Activated CD4-positive, alpha-beta T cell treated with anti-CD3 and anti-CD28 coated beads, Interleukin-10, Interleukin-2, amounts not matched to agents 100 ng/mL and 50 ng/mL, durations not matched to agents 16 hours and 8 hours (primary cell): ENCODE measurements at places on chromosomes 2 and 18.

GRCh38 chr2:31247711-31248110 lies 13.8 kb downstream of the EHD3 start:
- no peak for DNase-seq

DNA sequence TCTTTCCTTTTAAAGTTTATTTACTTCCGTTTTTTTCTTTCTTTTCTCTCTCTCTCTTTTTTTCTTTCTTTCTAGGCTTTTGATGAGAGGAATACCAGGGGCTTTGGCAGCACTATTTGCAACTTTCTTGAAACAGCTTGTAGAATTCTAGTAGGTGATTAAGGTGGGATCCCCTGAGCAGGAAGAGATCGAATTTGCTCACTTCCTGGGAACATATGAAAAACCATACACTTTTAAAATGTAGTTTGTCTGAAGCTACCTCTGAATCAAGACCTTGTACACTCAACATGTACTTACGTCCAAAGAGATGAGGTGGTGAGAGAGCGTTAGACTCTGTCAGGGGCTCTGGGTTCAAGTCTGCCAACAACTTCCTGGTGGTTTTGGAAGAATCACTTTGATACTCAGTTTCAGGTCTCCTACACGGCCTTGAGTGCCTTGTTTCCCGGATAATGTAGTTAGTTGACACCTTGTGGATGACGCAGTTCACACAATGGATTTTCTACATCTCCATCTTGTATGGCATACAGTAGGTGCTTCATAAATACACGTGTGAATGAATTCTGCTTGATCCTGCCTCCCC lies 229.1 kb downstream of the MYCN start:
- no peak for DNase-seq

DNA sequence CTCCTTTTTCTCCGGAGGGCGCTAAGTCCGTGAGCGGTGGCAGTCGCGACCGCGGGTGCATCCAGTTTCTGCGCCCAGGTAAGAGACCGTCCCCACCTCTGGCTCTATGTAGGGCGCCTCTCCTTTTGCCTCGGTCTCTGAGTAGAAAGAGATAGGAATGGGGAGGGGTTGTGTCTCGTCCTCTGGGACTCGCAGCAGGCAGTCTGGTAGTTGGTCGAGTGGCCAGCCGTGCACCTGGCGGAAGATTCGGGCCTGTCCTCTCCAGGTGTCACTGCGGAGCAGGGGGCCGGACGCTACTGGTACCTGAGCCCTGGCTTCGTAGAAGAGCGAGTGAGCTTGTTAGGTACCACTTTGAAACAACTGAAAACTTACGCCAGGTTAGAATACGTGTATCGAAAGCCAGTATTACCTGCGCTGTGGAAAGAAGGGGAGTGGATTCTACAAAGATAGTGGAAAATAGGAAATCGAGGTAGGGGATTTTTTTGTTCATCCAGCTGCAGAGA lies 403 bp downstream of the MAP2 start:
- no peak for DNase-seq

- DNase-seq = no peak
Measured at GRCh38 chr2:37459095-37459981, 114.9 kb downstream of the QPCT start.

DNA sequence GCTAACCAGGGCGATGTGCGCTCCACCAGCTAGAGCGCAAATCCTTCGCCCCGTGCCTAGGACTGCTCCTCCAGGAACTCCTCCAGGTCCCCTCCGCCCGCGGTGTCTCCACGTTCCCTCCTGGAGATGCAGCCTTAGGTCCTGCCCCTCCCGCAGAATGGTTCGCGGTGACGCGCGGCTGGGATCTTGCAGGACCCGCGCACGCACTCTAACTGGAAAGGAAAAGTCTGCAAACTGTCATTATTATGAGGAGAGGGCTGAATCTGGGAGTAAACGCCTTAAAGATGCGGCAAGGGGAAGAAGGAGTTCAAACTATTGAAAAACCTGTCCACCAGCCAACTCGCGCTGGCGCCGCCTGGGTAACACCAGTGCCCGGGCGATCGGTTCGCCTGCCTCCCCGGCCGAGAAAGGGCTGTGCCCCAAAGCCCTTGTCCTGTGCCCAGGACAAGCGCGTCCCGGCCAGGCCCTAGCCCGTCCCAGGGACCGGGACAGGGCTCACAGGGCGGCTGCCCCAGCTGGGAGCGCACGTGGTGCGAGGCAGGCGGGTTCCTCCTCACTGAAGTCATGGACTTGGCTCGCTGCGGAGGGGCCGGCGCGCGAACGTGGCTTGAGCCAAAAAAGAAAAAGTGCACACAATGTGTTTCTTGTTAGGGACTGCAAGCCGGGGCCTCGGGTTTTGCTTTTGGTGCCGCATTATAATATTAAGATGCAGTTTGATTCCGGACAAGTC lies 5.5 kb upstream of the ID2 start:
- no peak for DNase-seq

DNA sequence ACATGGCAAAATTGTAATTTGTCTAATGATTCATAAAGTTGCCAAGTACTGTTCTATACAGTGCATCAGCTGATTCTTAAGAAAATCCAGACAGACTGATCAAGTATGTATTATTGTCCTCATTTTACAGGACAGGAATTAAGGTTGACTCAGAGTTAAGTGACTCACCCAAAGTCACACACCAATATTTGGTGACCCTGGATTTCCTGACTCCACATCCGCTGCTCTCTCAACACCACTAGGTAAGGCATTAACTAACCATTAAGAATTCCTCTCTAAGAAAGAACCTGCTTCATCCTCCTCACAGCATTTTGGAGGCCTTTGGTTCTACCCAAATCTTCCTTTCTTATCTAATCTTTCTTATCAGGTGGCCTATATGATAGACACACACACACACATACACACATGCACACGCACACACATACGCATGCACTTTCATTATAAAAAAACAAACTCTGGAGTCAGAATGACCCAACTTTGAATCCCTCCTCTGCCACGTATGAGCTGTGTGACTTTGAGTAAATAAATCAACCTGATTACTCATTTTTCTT lies 150.8 kb downstream of the ANKRD44 start:
- peak; percentile 75 for DNase-seq

GRCh38 chr2:43824951-43825493 lies 13.6 kb downstream of the ABCG5 start:
- DNase-seq = no peak

- peak; percentile 79 for DNase-seq
Measured at GRCh38 chr2:230447455-230448451, 31.8 kb downstream of the SP100 start.

GRCh38 chr2:62415019-62415431 lies 91.0 kb downstream of the TMEM17 start:
- no peak for DNase-seq

GRCh38 chr18:59564561-59564960 lies 132.7 kb downstream of the CCBE1 start:
- no peak for DNase-seq

DNA sequence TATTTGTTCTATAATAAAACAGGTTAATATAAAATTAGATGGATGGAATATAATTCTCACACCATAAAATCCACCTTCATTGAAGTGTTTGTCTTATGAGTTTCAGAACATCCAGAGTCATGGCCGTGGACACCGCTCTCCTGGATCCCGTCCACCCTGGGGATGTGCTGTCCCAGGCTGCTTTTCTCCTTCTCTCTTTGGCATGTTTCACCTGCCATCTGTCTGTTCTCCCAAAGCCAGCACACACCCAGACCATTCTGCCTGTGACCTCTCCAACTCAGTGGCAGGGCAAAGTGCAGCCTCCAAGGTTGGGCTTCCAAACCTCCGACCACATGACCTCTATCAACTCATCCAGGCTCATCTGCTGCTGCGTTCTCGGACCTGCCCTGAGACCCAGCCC lies 104.7 kb downstream of the MYT1L start:
- no peak for DNase-seq

DNA sequence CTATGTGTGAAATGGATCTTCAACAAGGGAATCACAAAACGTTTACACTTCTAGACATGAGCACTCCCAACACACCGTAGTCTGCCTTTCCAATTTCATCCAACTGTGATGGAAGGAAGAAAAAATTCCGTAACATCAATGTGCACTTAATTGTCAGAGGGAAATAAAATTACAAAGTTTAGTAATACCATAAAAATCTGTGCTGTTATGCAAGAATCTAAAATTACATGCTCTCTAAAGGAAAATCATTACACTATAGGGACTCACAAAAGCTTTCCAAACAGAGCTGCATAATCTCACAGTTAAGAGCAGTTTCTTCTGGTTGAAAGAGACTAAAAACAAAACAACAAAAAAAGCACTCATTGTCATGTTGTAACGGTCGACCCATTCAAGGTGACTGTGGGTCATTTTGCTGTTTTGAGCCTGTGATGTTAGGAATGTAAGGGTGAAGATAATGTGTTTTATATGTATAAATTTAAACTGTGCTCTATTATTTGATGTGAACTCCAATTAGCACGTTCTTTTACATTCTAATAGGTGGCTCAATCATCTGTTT lies 698.0 kb downstream of the TDRD15 start:
- DNase-seq = no peak

DNA sequence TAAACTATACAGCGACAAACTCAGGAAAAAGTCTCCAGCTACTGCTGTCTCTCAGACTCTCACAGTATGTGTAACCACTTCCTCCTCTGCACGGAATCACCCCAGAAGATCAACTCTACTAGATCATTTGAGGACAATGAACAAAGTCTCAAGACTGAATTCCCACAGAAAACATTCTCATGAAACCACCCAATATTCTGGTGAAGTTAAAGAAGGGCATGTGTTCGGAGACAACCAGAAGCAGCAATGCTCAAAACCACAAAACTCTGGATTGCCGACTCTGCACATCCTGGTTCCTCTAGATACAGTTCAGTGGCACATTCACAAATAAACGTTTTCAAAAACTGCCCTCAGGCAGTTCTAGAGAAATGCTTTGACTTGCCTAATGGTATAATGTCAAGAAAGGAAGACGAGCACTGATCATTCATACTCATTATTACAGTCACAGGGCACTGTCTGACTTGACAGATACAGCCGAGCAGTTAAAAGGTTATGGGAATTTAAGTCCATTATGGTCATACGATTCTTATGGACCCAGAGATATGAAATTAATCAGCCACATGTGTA lies 91.9 kb upstream of the STK17B start:
- DNase-seq = peak; percentile 84

DNA sequence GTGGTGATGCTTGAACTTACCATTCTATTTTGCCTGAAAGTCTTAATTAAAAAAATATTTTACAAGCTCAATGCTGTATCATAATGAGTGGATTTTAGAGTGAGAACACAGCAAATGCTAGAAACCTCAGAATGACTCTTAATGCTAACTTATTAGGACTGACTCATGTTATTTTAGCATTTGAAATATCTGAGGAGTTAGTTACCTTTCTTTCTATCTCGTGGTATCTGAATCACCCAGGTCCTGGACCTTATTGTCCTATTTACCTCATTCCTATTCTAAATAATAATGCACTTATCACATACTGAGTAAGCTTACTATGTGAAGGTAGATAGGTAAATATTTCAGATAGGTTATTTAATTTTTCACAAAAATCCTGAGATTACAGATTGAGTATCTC lies 70.7 kb downstream of the SOS1 start:
- no peak for DNase-seq

DNA sequence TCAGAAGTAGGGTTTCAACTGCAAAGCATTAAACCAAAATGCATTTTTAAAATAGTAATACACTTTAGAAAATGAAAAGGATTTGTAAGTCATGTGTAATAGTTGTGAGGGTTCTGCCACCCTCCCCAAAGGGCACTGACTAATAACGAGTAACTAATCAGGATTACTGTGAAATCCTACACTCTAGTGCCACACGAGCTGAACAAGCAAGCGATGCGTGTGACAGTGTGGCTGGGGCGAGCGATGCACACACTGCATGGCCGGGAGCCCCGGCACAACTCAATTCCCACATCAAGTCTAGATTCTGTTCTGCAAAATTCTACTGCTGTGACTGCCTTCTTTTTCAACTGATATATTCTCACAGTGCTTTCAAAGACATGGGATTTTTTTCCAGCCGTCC lies 156.4 kb downstream of the SEPTIN10 start:
- DNase-seq = no peak

GRCh38 chr18:78781601-78781960 lies 198.0 kb upstream of the SALL3 start:
- DNase-seq = no peak

DNA sequence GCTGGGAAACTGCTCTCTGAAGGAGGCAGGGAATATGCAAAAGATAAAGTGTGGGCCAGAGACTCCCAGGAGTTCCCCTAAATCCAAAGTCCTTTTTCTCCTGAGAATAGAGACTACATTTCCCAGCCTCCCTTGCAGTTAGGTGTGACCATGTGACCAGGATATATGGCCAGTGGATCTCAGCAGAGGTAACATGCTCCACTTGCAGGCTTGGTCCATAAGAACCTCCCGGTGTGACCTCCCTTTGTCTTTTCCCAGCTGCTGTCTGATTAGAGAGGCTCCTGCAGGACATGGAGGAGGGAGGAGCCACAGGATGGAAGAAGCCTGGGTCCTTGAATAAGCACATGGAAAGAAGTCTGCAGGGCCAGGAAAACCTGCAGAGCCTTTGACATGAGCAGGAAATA lies 76.2 kb downstream of the TGFA start:
- DNase-seq = no peak

DNA sequence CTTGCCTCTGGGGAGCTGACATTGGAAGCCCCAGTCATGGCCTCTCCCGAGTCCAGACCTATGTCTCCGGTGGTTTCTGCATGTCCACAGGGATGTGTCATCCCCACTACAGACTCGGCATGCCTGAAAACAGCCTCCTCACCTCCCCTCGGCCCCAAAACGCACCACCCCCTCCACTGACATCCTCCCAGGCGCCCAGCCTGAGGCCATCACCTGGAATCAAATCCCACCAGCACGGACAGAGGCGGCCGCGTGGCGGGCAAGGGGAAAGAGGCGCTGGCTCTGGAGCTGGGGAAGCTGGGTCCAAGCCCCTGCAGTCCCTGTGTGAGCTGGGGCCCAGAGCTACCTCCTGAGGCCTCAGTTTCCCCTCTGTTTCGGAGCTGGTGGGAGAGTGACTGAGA lies 69.9 kb upstream of the SMAD7 start:
- no peak for DNase-seq

GRCh38 chr18:29147944-29148343 lies 971.0 kb upstream of the CDH2 start:
- DNase-seq = no peak

DNA sequence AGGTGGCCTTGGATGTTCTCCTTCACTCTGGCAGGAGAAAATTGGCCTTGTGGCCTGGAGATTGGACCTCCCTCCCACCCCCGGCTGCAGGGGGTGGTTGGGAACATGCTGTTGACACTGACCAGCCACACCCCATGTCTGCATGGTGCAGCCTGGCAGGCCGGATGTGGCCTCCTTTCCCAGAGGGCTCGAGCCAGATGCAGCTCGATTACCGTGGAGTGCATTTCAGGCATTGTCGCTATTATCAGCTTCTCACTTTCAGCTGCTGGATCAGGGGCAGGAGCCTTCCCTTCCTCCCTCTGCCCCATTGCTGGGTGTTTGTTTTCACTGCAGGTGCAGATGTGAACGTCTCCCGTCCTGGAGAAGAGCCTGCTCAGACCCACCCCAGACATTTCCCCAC lies 211.0 kb upstream of the SIX2 start:
- DNase-seq = no peak
